ENCODE measurements at places on chromosomes 5 and 9.

DNA sequence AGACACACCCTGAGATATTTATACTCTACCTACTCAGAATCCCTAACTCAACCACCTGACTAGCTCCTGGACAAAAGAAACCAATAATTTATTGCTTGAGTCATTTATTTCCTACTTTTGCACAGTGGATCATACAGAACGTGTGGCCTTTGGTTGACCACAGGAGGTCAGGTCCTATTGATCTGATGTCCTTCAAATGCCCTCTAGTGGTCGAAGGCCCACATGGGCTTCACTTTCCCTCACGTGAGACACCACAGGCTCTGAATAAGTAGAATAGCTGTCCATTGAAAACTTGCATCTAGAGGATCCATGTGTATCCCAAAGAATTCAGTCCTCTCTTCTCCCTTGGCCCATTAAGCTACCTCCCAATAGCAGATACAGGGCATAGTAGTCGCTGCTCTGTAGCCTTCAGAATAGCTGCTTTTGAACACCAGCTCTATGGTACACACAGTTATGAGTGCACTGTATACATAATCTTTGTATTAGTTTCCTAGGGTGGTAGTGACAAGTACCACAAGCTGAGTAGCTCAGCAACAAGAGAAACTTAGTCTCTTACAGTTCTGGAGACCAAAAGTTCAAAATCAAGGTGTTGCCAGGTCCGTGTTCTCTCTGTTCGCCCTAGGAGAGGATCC lies 177.6 kb upstream of the SMARCA2 start:
- no peak for DNase-seq
- no peaks in the 10 kb centered on the region for H3K27me3 ChIP-seq
- H3K27ac ChIP-seq = no peak overlapping the region
- H3K4me1 ChIP-seq = no peaks in the 10 kb centered on the region

DNA sequence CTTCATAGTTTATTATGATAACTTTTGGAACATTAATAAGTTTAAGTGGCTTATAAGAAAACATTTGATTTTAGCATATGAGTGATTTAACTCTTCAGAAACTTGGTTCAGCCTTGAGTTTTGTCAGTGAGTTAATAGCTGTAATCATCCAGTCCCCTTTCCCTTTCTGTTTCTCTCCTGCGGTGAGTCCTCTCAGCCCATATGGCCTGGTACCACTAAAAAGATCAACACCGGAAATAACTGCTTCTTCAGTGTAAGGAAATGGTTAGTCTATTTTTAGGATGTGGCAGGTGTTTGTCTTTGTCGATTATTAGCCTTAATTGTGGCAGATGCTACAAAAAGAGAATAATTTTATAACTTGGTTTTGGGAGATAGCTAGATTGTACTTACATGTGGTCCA lies 120.2 kb upstream of the GRHPR start:
- peak overlapping the region; percentile 77 for H3K27ac ChIP-seq
- peak; percentile 76 for DNase-seq
- H3K4me1 ChIP-seq = peaks cover 70% of the 10 kb centered on the region
- peak overlapping the region; percentile 82 for H3K4me3 ChIP-seq
- H3K36me3 ChIP-seq = peaks cover 3% of the 10 kb centered on the region

DNA sequence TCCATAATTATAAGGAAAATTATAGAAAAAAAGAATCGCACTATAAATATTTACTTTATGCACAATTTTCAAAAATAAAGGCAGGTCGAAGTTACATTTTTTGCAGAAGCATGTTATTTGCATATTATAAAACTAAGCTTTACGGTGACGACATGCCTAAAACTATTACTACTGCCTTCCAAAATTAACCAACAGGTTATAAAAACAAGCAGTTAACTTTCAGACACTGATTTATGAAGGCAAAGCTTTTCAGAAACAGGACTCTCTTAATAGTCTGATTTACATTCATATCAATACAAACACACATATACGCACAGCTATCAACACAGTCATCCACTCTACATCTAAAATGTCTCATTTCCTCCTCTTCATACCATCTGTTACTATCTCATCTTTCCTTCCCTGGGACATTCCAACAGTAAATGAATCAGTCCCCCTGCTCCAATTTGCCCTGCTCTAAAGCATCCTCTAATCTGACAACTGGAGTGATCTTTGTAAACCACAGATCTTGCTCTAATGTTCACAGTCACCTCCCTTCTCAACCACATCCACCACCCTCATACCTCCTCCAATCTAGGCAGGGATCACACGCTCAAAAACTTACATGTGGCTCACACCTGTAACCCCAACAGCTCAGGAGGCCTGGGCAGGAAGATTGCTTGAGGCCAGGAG lies 21.6 kb downstream of the FBXW11 start:
- DNase-seq = peak; percentile 87
- H3K27me3 ChIP-seq = peaks cover 4% of the 10 kb centered on the region
- no peaks in the 10 kb centered on the region for H3K36me3 ChIP-seq
- peak overlapping the region; percentile 50 for H3K4me3 ChIP-seq
- peak overlapping the region; percentile 68 for H3K27ac ChIP-seq
- peaks cover 84% of the 10 kb centered on the region for H3K4me1 ChIP-seq

- H3K36me3 ChIP-seq = no peaks in the 10 kb centered on the region
- no peak overlapping the region for H3K27ac ChIP-seq
- H3K4me3 ChIP-seq = no peak overlapping the region
- H3K27me3 ChIP-seq = peaks cover 14% of the 10 kb centered on the region
- DNase-seq = no peak
Measured at GRCh38 chr5:174755106-174755505, 30.7 kb downstream of the MSX2 start.

GRCh38 chr5:130890610-130891009 lies 274.4 kb downstream of the HINT1 start:
- no peak overlapping the region for H3K27ac ChIP-seq
- no peak overlapping the region for H3K4me3 ChIP-seq
- DNase-seq = no peak

- H3K27me3 ChIP-seq = peaks cover 1% of the 10 kb centered on the region
- H3K4me1 ChIP-seq = peaks cover 3% of the 10 kb centered on the region
- no peak for DNase-seq
- no peak overlapping the region for H3K4me3 ChIP-seq
- H3K27ac ChIP-seq = no peak overlapping the region
Measured at GRCh38 chr9:113958556-113958955, 82.4 kb downstream of the ZNF618 start.

DNA sequence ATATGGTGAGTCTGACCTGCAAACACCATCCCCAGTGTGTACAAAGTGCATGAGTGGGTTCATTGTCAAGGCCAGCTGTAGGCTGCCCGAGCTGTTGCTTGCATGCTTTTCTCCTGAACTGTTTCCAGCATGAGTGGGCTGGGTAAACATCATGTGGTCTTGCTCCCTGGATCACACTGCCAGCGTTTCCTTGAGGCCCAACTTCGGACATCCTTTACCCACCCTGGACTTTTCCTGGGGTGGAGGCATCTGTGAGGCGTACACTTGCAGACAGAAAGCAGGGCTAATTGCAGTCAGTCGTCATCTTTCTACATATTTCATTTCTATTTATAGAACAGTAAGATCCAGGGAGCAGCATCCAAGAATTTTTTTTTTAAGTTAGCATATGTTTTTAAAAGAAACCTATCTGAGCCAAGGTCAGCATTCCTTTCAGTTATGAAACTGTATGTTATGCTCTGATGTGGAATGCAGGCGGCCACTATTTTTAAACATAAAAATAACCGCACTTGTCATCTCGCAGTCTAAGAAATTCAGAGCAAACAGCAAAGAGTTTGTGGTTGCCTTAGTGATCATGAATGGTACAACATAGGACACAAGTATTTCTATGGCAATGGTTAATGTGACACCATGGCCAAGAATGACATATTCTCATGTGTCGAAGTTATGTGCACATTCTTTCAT lies 106.5 kb upstream of the DMRT1 start:
- no peak overlapping the region for H3K4me3 ChIP-seq
- no peak overlapping the region for H3K27ac ChIP-seq
- DNase-seq = no peak
- no peaks in the 10 kb centered on the region for H3K4me1 ChIP-seq
- no peaks in the 10 kb centered on the region for H3K27me3 ChIP-seq
- peaks cover 11% of the 10 kb centered on the region for H3K36me3 ChIP-seq

- no peak for DNase-seq
- H3K4me1 ChIP-seq = peaks cover 90% of the 10 kb centered on the region
- H3K27ac ChIP-seq = peak overlapping the region; percentile 57
- H3K4me3 ChIP-seq = no peak overlapping the region
- H3K27me3 ChIP-seq = peaks cover 17% of the 10 kb centered on the region
- peaks cover 13% of the 10 kb centered on the region for H3K36me3 ChIP-seq
Measured at GRCh38 chr5:134133995-134134541, 19.6 kb downstream of the TCF7 start.

DNA sequence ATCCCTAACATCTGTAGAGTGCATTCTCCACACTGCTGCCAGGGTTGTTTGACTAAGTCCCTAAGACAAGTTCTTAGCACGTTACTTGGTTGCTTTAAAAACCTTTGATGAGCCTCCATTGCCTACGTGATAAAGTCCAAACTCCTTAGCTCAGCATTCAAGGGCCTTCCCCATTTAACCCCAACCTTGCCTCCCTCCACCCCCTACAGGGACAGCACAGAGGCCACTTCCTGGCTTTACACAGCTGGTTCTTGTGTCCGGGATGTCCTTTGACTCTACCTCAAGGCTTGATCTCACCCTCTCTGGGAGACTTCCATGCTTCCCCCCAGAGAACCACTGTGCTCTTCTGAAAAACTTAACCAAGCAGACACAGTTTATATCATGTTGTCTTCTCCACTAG lies 29.4 kb downstream of the FAM240B start:
- no peaks in the 10 kb centered on the region for H3K36me3 ChIP-seq
- no peak overlapping the region for H3K4me3 ChIP-seq
- peaks cover 3% of the 10 kb centered on the region for H3K27me3 ChIP-seq
- DNase-seq = no peak
- peaks cover 5% of the 10 kb centered on the region for H3K4me1 ChIP-seq
- H3K27ac ChIP-seq = no peak overlapping the region

GRCh38 chr5:74094096-74094781 lies 468.2 kb downstream of the ARHGEF28 start:
- DNase-seq = no peak
- H3K27ac ChIP-seq = no peak overlapping the region
- H3K27me3 ChIP-seq = peaks cover 6% of the 10 kb centered on the region
- no peaks in the 10 kb centered on the region for H3K4me1 ChIP-seq
- H3K36me3 ChIP-seq = no peaks in the 10 kb centered on the region

- peak overlapping the region; percentile 0 for H3K4me3 ChIP-seq
- H3K27ac ChIP-seq = no peak overlapping the region
- peaks cover 31% of the 10 kb centered on the region for H3K4me1 ChIP-seq
Measured at GRCh38 chr5:180718810-180719453, 20.9 kb downstream of the OR2Y1 start.

DNA sequence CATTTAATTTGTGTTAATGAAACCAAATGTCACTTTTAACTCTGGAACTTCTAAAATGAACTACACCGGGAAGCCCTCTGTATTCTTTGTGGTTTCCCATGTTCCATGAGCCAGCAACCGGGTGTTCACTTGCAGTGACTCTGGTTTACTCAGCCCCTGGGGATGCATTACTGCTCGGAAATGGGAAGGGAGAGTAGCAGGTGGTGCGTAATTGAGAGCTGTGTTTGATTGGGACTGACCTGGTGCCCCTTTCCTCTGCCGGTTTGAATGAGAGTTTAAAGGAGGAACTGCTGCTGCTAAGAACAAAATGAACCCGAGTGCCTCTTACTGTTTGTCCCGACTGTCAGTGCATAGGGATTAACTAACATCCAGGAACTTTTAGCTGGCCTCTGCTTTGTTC lies 100.1 kb upstream of the DHFR start:
- H3K4me1 ChIP-seq = peaks cover 67% of the 10 kb centered on the region
- DNase-seq = peak; percentile 15
- peaks cover 2% of the 10 kb centered on the region for H3K27me3 ChIP-seq
- H3K27ac ChIP-seq = peak overlapping the region; percentile 94
- H3K36me3 ChIP-seq = peaks cover 29% of the 10 kb centered on the region
